Activated CD8-positive, alpha-beta memory T cell treated with anti-CD3 and anti-CD28 coated beads for 4 hours (primary cell): ENCODE measurements at places on chromosomes 13 and 19.

DNA sequence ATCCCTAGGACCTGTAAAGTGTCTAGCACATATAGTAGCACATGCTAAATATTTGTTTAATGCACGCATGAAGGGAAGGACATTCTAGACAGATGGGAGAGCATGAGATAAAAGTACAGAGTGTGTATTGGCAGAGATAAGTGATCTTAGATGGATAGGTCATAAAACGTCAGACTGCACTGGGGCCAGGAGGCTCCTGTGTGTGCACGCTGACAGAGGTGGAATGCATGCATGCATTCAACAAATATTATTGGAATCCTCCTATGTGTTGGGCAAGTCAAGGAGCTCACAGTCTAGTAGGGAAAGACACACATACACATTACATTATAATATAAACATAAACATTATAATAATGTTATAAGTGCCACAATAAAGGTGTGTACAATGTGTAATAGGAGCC, 73.3 kb downstream of the FGF9 start:
- no peak for DNase-seq

DNA sequence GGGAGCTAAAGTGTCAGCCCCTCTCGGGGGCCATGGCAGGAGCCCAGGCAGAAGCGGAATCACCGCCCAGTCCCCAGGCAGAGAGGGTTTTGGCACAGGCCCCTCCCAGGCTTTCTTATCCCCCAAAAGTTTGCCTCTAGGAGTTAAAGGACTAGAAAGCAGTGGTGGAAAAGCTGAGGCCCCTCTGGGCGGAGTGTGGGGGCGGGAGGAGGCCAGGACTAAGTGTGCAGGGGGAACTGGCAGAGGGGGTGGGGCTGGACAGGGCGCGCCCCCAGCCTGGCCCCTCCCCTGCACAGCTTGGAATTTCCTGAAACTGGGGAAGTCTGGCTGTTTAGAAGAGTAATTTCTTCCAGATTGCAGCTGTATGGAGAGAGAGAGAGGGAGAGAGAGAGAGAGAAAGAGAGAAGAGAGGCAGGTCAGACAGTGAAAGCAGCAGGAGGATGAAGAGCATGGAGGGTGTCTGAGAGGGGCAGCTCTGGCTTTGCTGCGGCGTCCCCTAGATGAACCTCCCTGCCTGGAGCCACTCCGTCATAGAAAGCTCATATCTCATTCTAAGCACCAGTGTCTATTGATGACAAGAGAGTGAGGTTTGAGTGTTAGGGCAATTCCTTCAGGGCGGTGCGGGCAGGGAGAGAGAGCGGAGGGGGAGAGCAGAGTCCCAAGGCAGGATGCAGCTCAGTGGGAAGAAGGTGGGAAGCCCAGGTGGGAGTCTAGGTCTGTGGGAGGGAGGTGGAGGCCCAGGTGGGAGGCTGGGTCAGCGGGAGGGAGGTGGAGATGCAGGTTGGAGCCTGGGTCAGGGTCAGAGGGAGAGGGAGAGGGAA, at the start of gene CDC42EP5:
Gene CDC42EP5, minus strand, starts transcription at position 226 of the 821 bp plus-strand sequence. CDS start 7,749 bp downstream, outside the sequence.
- no peak for DNase-seq

GRCh38 chr13:50130123-50130946, 115.1 kb downstream of the KCNRG start:
- DNase-seq = no peak

- no peak for DNase-seq
Observed at GRCh38 chr13:92346046-92346445, 880.6 kb upstream of the GPC6 start.

- DNase-seq = no peak
Observed at GRCh38 chr13:36559375-36559774, 114.4 kb upstream of the SERTM1 start.

DNA sequence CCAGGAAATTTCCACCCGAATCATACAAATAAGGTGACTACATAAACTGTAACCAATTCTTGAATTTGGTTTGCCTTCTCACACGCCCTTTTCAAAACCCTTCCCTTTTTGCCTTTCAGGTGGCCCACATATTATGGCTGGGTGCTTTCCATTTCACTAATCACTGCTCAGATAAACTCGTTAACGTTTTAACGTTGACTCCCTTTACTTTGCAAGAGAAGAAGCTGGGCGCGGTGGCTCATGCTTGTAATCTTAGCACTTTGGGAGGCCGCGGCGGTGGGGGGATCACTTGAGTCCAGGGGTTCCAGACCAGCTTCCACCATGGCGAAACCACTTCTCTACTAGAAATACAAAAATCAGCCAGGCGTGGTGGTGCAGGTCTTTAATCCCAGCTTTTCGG, 19.8 kb upstream of the ZNF91 start:
- no peak for DNase-seq

DNA sequence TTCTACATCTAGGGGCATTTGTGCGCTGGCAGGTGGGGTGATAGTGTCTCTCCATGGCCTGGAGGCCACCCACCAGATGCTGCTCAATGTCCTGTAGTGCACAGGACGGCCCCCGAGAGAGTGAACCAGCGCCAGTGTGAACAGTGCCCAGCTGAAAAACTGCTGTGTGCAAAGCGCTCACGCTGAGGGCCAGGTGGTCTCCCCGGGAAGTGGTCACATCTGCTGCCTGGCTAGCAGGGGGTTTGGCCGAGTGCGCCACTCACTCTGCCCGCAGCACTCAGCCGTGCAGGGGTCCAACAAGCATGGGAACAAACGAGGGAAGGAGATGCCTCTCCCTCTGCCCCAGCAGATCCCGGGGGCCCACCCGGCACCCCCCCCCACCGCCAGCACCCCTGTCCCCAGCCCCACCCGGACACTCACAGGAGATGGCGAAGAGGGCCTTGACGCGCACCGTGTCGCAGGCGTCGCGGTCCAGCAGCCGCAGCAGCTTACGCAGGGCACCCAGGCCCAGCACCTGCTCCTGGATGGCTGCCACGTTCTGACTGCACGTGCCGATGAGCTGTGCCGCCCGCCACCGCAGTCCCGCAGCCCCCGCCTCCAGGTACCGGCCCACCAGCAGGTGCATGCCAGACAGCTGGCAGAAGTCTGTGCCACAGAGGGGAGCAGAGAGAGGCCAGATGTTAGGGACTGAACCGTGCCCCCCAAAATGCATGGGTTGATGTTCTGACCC, 5.8 kb downstream of the HSPBP1 start:
- DNase-seq = no peak

GRCh38 chr19:56933014-56933705, 92.6 kb upstream of the PEG3 start:
- no peak for DNase-seq

DNA sequence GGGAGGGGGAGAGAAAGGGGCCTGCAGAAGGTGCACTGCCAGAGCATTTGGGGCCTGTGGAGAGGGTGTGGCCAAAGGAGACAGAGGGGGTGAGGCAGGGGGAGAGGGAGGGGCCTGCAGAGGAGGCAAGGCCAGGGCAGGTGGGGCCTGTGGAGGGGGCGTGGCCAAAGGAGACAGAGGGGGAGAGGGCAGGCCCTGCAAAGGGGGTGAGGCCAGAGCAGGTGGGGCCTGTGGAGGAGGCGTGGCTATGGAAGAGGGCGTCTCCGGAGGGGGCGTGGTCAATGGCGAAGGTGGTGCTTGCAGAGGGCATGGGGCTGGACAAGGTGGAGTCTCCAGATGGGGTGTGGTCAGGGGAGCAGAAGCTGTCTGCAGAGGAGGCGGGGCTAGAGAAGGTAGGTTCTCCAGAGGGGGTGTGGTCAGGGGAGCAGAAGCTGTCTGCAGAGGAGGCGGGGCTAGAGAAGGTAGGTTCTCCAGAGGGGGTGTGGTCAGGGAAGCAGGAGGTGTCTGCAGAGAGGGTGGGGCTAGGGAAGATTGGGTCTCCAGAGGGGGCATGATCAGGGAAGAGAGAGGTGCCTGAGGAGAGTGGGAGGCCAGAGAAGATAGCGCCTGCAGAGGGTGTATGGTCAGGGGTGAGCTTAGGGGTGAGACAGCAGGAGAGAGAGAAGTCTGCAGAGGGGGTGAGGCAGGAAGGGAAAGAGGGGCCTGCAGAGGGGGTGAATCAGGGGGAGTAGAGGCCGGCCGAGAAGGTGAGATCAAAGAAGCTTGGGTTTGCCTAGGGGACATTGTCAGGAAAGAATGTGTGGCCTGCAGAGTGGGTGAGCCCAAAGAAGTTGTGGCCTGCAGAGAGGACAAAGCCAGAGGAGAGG, 3.4 kb downstream of the PRR36 start:
- no peak for DNase-seq

- DNase-seq = no peak
Observed at GRCh38 chr19:50703915-50704796, 15.4 kb downstream of the SHANK1 start.

DNA sequence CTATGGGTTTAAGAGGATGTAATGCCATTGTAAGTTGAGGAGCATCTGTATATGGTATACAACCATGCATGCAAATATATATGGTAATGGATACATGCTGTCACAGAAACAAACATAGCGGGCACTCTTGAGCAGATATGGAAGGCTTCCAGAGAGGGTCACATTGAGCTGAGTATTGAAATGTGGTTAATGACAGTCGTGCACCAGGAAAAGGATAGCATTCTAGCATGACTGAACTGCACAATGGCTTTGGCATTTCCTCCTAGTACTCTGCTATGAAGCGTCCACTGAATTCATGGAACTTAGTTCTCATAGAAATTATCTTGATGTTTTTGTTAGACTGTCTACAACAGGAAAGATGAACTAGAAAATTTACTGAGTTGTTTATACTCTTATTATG, 25.2 kb downstream of the DGKH start:
- no peak for DNase-seq

DNA sequence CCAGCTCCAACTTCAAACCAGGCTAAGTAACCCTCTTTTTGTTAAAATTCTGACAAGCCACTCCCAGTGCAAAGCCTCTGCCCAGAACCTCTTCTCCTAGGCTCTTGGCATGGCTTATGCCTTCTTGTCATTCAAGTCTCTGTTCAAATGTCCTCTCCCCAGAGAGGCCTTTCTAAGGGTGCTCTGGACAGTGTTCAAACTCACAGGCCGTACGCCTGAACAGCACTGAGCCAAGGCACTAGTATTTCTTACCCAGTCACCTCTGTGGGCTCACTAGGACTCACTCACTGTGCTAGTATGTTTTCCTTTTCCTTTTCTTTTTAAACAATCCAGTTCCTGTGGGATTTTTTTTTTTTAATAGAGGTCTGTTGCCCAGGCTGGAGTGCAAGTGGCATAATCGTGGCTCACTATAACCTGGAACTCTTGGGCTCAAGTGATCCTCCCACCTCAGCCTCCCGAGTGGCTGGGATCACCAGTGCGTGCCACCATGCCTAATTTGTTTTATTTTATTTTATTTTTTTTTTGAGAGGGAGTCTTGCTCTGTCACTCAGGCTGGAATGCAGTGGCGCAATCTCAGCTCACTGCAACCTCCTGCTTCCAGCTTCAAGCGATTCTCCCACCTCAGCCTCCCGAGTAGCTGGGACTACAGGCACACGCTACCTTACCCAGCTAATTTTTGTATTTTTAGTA, 2.3 kb upstream of the ASF1B start:
- DNase-seq = no peak

- DNase-seq = no peak
Observed at GRCh38 chr13:102599426-102600012, 2.7 kb downstream of the TPP2 start.

DNA sequence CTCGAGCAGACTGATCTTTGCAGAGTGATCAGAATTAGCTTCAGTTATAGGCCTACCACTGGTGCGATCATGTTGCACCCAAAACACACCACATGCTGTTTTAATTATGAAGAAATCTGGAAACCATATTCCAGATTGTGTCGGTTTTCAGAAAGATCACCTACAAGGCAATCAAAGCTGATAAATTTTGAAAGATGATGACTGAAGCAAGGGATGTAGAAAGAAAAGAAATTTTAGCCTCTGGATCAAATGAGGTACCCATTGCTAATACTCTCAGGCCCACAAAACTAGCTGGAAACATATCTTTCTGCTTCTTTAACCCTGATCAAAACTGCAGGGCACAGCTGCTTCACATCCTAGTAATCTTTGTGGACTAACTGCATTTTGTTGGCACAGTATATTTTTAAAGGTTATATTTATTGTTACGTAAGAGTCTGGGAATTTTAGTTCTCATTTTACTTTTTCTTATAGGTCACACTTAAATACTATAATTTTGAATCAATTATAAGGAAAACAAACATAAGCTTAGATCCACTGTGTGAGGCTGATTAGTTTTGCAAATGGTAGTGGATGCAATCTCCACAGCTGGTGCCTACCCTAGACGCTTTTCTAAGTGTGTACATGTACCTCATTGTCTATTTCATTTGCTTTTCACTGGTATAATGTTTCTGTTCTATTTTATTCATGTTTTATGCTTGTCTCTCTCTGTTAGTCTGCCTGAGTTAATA, 150.9 kb downstream of the RGCC start:
- no peak for DNase-seq

DNA sequence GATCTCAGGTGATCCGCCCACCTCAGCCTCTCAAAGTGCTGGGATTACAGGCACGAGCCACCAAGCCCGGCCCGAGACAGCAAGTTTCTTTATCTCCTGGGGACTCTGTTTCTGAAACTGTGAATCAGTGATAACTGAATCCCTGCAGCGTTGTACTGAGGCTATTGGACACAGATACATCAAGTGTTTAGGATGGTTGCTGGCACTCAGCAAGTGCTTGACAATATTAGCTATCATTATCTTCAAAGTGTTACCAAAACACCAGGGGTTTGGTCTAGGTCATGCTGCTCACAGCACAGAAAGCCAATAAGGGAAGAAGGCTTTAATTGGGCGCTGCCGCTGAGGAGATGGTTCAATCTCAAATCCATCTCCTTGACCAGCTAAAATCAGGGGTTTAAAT, 20.5 kb upstream of the PNMA8C start:
- no peak for DNase-seq

- no peak for DNase-seq
Observed at GRCh38 chr13:21676611-21677021, 5.7 kb downstream of the FGF9 start.

GRCh38 chr13:29733147-29733611, 117.2 kb downstream of the UBL3 start:
- no peak for DNase-seq

GRCh38 chr19:19262190-19263057, 10.7 kb downstream of the TM6SF2 start:
- no peak for DNase-seq

DNA sequence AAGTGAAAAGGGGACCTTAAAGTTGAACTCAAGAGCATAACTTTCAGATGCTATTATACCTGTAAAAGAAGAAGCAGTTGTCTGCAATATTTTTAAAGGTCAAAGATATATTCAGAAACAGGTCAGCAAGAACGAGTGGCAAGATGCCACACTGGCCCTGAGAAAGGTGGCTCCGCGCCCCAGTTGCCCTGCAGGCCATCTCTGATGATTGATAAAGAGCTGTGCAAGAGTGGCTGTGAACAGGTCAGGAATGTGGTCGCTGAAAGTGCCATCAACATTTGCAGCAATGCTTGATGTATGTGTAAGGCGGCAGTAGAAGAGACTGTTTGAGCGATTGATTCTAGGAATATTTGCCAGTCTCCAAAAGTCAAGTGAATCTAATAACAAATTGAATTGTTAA, 664.2 kb upstream of the SLC10A2 start:
- no peak for DNase-seq

DNA sequence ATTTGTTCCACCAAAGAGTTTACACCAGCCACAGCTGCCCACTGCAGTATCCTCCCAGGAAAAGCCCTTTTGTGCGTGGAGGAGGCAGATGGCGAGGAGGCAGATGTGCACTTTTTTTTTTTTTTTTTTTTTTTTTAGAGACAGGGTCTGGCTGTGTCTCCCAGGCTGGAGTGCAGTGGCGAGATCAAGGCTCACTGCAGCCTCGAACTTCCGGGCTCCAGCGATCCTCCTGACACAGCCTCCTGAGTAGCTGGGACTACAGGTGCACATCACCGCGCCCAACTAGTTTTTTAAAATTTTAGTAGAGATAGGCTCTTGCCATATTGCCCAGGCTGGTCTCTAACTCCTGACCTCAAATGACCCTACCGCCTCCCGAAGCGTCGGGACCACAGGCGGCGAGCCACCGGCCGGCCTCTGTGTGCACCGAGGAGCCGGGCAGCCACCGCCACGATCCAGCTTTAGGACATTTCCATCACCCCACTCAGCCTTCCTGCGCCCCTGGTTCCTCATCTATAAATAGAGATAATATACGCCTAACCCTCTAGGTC, 563 bp upstream of the PDCD5 start:
- no peak for DNase-seq
